ENCODE measurements at places on chromosomes 4 and X.

DNA sequence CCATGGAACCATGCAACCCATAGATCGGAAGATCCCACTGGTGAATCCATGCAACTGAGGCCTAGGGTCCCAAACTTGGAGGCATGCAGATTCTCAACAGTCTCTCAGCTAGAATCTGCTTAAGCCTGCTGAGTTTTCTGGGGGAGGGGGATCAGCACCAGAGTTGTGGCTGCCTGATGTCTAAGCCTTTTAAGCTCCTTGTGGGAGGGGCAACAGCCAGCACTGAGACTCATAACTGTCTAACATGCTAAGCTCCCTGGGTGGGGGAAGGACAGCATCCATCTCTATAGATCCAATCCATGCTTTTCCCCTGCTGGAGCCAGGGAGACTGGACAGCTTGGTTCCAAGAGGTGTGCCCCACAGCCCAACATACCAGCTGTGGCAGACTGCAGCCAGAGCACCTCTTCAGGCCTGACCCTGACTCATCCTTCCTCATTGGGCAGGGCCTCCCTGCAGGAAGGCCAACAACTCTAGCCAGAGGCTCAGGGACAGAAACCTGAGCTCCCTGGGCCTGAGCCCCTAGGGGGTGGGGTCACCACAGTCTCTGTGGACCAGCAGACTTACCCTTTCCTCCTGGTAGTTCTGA, 300.1 kb upstream of the SLC7A11 start:
- no peak for DNase-seq

- DNase-seq = no peak
Measured at GRCh38 chr4:2064276-2064991, 5.3 kb downstream of the NAT8L start.

DNA sequence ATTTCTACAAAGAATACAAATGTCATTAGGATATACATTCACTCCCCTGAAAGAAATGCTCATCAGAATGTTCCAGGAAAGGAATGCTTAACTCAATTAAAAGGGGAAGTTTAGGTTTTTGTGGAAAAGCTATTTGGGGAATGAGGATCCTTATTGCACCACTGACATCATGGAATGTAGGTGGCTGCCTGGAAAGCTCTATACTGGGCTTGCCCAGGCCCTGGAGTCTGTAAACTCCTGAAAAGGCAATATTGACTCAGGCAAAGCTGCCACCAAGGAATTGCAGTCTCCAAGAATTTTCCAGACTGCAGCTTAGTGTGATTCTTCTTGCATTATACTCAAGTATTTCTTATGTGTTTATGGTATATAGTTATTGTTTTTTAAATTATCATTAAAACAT, 15.7 kb downstream of the DAPP1 start:
- DNase-seq = peak; percentile 60

DNA sequence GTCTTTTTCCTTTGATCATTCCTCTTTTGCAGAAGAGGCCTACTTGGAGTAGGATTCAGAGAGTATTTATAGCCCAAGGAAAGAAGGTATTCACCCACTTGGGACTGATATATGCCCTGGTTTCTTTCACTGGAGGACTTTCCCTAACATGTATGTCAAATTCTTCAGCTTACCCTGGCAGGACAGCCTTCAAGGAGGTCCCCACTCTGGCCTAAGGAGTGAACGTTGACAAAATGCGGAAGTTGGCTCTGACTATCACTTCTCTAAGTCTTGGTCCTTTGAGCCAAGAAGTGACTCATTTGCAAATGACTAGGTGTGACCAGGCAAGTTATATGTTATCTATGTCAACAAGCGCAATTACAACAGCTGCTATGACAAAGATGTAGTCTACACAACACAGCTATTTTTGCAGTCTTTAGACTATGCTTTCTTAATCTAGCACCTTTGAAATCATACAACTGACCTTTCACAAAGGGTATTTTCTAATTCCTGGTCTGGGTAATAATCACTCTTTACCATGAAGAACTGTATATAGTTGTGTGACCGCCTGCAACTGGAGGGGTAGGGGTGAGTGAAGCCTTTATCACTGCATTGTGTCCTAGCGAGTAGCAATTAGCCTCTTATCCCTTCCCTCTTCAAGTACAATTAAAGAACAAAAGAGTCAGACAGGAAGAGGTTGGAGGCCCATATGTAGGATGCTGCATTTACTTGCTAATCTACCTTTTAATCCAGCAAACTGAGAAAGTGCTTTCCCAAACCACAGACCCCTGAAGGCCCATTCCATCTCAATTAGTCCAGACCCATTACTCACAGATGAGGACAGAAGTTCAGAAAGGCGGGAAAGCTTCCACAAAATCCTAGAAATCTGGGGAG, 50.1 kb downstream of the RASGEF1B start:
- DNase-seq = no peak

DNA sequence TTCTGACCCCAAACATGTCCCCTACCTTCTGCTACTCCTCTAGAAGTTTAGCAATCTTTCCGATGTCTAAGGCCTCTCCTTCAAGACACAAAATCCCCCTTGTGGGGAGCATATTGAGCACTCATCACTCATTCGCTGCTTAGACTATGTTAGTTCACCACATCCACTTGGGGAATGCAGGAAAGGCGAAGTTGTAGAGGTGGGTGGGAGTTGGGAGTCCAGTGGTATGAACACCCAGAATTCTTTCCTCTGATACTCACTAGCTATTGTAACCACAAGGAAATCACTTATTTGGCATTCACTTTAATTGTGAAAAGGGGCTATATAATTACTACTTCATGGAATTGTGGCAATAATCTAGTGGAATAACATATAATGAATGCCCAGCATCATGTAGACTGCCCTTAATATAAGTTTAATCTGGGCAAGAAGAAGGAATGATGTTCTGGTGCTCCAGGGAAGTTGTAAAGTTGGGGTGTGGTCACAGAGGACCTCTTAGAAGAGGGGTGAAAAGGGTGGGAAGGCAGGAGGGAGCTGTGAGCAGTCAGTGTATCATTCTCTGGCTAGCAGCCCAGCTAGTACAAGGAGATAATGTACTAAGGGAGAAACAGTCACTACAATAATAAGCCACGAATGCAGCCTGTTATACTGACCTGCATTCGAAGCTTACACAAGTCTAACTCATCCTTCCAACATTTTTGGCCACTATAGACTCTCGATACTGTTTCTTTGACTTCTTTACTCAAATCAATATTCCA, 468.2 kb upstream of the DIPK2B start:
- DNase-seq = peak; percentile 69
